ENCODE measurements at places on chromosomes 1 and 21. TPM values are rescaled to one million over a fixed set of nuclear protein-coding genes. Genes with fewer than 3 reads are reported as not detected.
A peak's percentile ranks its signal among the peaks of the same experiment; 100 is the strongest.

DNA sequence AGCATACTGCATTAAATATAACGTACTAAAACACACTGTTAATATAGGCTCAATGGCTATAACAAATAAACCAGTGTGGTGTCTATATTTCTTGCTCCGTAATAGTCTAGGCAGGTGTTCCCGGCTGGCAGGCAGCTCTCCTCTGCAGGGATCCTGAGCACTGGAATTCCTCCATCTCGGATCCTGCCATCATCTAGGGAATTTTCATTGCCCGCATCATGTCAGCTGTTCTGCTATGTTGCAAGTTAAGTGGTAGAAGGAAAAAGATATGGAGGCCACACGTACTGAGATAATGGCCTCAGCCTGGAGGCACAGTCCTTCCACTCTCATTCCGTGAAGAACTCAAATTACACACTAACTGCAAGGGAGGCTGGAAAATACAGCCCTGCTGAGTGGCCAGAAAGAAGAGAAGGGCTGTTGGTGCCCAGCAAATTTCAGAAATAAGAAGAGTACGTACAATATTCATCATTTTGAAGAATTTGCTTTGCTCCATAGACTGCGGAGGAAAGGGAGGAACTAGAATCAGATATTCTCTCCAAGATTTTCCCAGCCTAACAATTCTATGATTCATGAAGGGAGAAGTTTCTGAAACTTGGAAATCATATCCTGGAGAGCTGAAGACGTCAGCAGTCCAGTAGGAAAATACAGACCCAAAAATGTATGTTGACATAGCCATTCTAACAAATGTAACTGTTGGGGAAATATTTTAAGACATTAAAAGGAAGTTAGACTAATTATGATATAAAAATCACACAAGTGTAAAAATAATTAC lies 263.3 kb downstream of the MRPL39 start:
- no peaks in the 10 kb centered on the region for H3K4me1 ChIP-seq
- no peaks in the 10 kb centered on the region for H3K36me3 ChIP-seq
- no peak overlapping the region for H3K27ac ChIP-seq
- H3K4me3 ChIP-seq: no peak overlapping the region
- no peaks in the 10 kb centered on the region for H3K27me3 ChIP-seq

Gene DBT
- 8.1 TPM for total RNA-seq

DNA sequence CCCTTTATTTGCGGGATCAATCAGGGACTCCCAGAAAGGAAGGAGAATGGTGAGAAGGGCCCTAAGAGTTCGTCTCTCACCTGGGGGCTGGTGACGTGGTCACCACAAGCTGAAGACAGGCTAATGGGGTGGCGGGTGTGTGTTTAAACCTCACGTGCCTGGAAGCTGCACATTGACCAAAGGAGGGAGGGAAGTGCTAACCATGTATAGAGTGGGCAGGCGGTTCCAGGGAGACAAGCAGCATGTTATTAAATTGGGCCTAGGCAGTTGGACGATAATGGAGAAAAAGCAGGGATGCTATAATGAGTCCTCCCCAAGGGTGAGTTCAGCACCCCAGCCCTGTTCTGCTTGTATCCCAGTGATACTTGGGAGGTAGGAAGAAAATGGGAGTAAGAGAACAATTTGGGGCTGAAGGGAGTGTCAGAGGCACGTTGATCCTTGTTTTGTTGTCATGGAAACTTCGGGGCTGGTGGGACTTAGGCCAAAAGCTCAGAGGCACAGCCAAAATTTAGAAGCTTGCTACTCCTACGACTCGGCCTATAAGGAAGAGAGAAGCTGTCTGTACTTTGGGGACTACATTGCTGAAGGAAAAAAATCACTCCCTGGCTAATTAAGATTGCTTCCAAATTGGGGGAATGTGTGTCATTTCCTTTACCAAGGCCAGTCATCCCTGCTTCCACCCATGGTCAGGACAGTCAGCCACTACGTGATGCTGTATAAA lies 33.2 kb upstream of the EPHA8 start:
- no peak overlapping the region for H3K4me3 ChIP-seq
- DNase-seq: no peak
- no peak overlapping the region for H3K27ac ChIP-seq
- H3K27me3 ChIP-seq: no peaks in the 10 kb centered on the region
- peaks cover 5% of the 10 kb centered on the region for H3K36me3 ChIP-seq

GRCh38 chr21:38675182-38675824 lies 130.4 kb upstream of the ETS2 start:
- peaks cover 13% of the 10 kb centered on the region for H3K27me3 ChIP-seq
- no peak overlapping the region for H3K27ac ChIP-seq
- no peak for DNase-seq
- no peaks in the 10 kb centered on the region for H3K36me3 ChIP-seq
- no peaks in the 10 kb centered on the region for H3K4me1 ChIP-seq

Gene PLXNA2
- 17.2 TPM for total RNA-seq

Gene TGFB2
- total RNA-seq: 7.3 TPM

GRCh38 chr1:116721451-116722007 lies 32.7 kb upstream of the CD2 start:
- no peaks in the 10 kb centered on the region for H3K27me3 ChIP-seq
- no peak overlapping the region for H3K4me3 ChIP-seq
- no peak for DNase-seq
- H3K27ac ChIP-seq: no peak overlapping the region
- H3K36me3 ChIP-seq: no peaks in the 10 kb centered on the region

- H3K36me3 ChIP-seq: no peaks in the 10 kb centered on the region
- no peak overlapping the region for H3K4me3 ChIP-seq
- no peak overlapping the region for H3K27ac ChIP-seq
- H3K27me3 ChIP-seq: no peaks in the 10 kb centered on the region
- no peak for DNase-seq
Measured at GRCh38 chr21:33800753-33801423, 114.7 kb downstream of the ATP5PO start.

Gene PTGER3
- 76.2 TPM for total RNA-seq

DNA sequence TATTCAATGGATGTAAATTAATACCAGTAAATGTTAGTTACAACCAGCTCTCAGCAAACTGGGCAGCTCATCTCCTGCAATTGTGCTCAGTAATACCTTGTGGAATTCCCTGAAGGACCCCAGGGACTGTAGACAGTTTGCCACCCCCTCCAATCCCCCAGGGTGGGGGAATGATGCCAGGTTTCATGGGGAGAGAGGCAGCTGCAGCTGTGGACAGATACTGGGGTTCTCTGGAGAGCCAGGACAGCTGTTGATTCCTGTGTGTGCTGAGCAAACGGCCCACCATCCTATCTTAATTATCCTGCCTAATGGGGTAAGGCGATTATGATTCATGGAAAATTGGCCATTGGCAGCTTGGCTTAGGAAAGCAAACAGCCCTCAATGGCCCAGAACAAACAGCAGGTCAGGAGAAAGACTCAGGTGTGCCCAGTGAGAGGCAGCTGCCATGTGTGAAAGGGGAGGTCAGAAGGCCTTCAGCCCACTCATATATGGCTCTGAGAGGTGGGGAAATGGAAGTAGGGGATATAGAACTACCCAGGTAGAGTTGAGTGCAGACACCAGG lies 148.9 kb upstream of the CTTNBP2NL start:
- no peaks in the 10 kb centered on the region for H3K36me3 ChIP-seq
- no peak for DNase-seq
- H3K4me3 ChIP-seq: no peak overlapping the region
- H3K27ac ChIP-seq: no peak overlapping the region

Gene KRTAP7-1
- not detected for total RNA-seq

GRCh38 chr1:165632491-165632890 lies 1.5 kb downstream of the MGST3 start:
- H3K27ac ChIP-seq: no peak overlapping the region
- no peak for DNase-seq
- H3K4me1 ChIP-seq: peaks cover 39% of the 10 kb centered on the region
- peak overlapping the region; percentile 84 for H3K4me3 ChIP-seq
- H3K27me3 ChIP-seq: no peaks in the 10 kb centered on the region

Gene PYHIN1
- 4.1 TPM for total RNA-seq

DNA sequence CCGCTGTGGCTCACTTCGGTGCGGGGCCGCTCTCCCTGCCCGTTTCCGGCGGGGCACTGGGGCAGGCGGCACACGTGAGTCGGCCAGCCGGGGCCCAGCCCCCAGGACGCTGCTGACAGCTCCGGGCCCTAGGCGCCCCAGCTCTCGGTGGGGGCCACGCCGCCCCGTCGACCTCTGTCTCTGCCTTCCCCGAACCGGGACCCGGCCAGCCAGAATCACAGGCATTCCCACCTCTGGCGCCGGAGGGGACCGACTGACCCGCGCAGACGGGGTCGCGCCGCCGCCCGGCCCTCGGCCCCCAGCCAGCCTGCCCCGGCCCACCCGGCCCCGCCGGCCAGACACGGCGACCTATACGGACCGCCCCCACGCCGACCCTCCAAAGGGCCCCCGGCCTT lies 755 bp downstream of the SCMH1 start:
- no peaks in the 10 kb centered on the region for H3K27me3 ChIP-seq
- no peaks in the 10 kb centered on the region for H3K36me3 ChIP-seq
- peak overlapping the region; percentile 85 for H3K4me3 ChIP-seq
- peak; percentile 22 for DNase-seq
- H3K4me1 ChIP-seq: peaks cover 11% of the 10 kb centered on the region

DNA sequence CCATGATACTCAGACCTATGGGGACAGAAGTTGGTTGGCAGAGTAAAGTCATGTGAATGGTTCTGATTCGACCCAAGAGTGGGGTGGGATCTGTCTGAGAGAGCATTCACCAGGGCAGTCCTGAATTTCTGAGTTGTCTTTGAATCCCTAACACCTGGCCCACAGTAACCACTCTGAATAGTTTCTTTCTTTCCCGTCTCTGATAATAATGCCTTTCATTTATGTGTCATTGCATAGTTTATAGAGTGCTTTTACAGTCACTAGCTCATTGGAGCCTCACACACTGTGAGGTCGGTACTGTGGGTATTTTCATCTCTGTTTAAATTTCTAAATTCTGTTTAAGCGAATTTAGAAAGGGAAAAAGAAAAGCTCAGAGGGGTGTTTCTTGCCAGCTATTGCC lies 147.1 kb downstream of the C1orf21 start:
- no peaks in the 10 kb centered on the region for H3K36me3 ChIP-seq
- H3K27me3 ChIP-seq: no peaks in the 10 kb centered on the region
- H3K4me1 ChIP-seq: peaks cover 21% of the 10 kb centered on the region
- no peak for DNase-seq
- H3K27ac ChIP-seq: no peak overlapping the region

Gene PDZK1IP1
- 4.2 TPM for total RNA-seq

- no peaks in the 10 kb centered on the region for H3K36me3 ChIP-seq
- H3K4me1 ChIP-seq: no peaks in the 10 kb centered on the region
- H3K4me3 ChIP-seq: no peak overlapping the region
Measured at GRCh38 chr21:44509539-44509938, 30.5 kb downstream of the KRTAP10-1 start.

GRCh38 chr1:213335084-213335483 lies 284.0 kb downstream of the RPS6KC1 start:
- H3K27ac ChIP-seq: no peak overlapping the region
- no peaks in the 10 kb centered on the region for H3K27me3 ChIP-seq
- H3K36me3 ChIP-seq: no peaks in the 10 kb centered on the region
- no peaks in the 10 kb centered on the region for H3K4me1 ChIP-seq
- DNase-seq: no peak

GRCh38 chr21:29217818-29218291 lies 80.9 kb upstream of the BACH1 start:
- no peaks in the 10 kb centered on the region for H3K4me1 ChIP-seq
- no peak for DNase-seq
- H3K4me3 ChIP-seq: no peak overlapping the region
- no peaks in the 10 kb centered on the region for H3K27me3 ChIP-seq
- H3K27ac ChIP-seq: no peak overlapping the region
- H3K36me3 ChIP-seq: no peaks in the 10 kb centered on the region

GRCh38 chr1:150210091-150210490 lies 25.8 kb downstream of the ANP32E start:
- no peaks in the 10 kb centered on the region for H3K36me3 ChIP-seq
- H3K4me3 ChIP-seq: no peak overlapping the region
- H3K27me3 ChIP-seq: no peaks in the 10 kb centered on the region
- no peak for DNase-seq
- no peaks in the 10 kb centered on the region for H3K4me1 ChIP-seq

GRCh38 chr1:224518528-224518927 lies 83.9 kb upstream of the WDR26 start:
- no peak overlapping the region for H3K4me3 ChIP-seq
- no peak overlapping the region for H3K27ac ChIP-seq
- no peaks in the 10 kb centered on the region for H3K27me3 ChIP-seq
- H3K4me1 ChIP-seq: no peaks in the 10 kb centered on the region
- DNase-seq: no peak

DNA sequence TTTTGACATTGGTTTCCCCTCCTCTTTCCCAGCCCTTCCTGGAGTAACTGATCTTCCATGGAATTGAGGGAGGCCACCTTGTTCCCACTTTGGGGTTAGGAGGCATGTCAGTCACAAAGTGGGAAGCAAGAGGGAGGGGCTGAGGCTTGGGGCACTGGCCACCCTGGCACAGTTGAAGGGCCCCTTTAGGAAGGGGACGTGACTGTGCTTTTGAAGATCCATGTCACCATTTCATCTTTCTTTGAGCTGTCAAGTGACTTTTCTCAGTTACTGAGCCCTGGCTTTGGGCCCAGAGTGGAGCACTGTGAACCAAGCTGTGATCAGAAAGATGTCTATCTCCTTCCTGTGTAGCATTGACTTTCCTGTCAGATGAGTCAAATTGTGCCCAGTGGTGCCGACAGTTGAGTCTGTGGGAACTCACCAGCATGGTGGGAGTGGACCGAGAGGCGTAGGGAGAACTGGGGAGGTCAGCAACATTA lies 38.5 kb upstream of the TDRD10 start:
- no peaks in the 10 kb centered on the region for H3K36me3 ChIP-seq
- H3K27me3 ChIP-seq: no peaks in the 10 kb centered on the region
- peaks cover 8% of the 10 kb centered on the region for H3K4me1 ChIP-seq
- H3K27ac ChIP-seq: peak overlapping the region; percentile 75
- no peak for DNase-seq

Gene FCAMR
- total RNA-seq: not detected

GRCh38 chr1:44537956-44538355 lies 132.9 kb downstream of the RNF220 start:
- H3K36me3 ChIP-seq: no peaks in the 10 kb centered on the region
- no peak overlapping the region for H3K27ac ChIP-seq
- H3K4me3 ChIP-seq: no peak overlapping the region
- no peak for DNase-seq
- H3K27me3 ChIP-seq: peaks cover 15% of the 10 kb centered on the region

Gene KRTAP19-1
- total RNA-seq: not detected

Gene TMEM82
- not detected for total RNA-seq

- H3K27me3 ChIP-seq: no peaks in the 10 kb centered on the region
- no peak overlapping the region for H3K4me3 ChIP-seq
- no peaks in the 10 kb centered on the region for H3K36me3 ChIP-seq
- no peaks in the 10 kb centered on the region for H3K4me1 ChIP-seq
- H3K27ac ChIP-seq: no peak overlapping the region
- DNase-seq: no peak
Measured at GRCh38 chr1:145710291-145711027, 3.3 kb upstream of the PDZK1 start.

Gene ERICH3
- total RNA-seq: 0.30 TPM

Gene NOS1AP
- total RNA-seq: 4.6 TPM

Gene EVI5
- 70.7 TPM for total RNA-seq

GRCh38 chr1:1779691-1780597 lies 1.7 kb upstream of the NADK start:
- peak overlapping the region; percentile 96 for H3K27ac ChIP-seq
- H3K27me3 ChIP-seq: no peaks in the 10 kb centered on the region
- no peaks in the 10 kb centered on the region for H3K36me3 ChIP-seq
- H3K4me3 ChIP-seq: no peak overlapping the region
- no peaks in the 10 kb centered on the region for H3K4me1 ChIP-seq
- peak; percentile 47 for DNase-seq

Gene USF1
- 59.4 TPM for total RNA-seq

GRCh38 chr1:22414244-22414751 lies 37.4 kb upstream of the ZBTB40 start:
- DNase-seq: no peak
- no peaks in the 10 kb centered on the region for H3K27me3 ChIP-seq
- no peaks in the 10 kb centered on the region for H3K4me1 ChIP-seq
